ENCODE measurements at places on chromosomes 16 and 17. TPM values are rescaled to one million over a fixed set of nuclear protein-coding genes. Genes with fewer than 3 reads are reported as not detected.

The KRT40 gene
- total RNA-seq = not detected

The KLHL10 gene
- 0.18 TPM for total RNA-seq

The ZNF267 gene
- total RNA-seq = 15.6 TPM

The HEATR9 gene
- not detected for total RNA-seq

DNA sequence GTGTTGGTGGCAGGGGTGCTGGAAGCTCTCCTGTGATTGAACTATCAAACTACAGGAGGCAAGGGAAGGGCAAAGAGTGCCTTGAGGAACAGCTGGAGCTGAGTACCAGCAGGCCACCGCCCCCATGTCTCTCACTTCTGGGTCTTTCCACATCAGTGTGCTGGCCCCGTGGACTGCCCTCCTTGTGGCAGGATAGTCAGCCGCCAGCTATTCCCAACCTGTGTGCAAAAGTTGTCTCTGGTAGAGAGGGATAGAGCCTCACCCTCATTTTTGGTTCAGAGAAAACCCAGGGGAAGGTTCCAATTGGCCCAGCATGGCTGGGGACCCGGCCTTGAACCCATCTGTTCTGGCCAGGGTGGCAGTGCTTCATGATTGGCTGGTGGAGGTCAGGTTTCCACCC lies 211.8 kb downstream of the IRF8 start:
- H3K36me3 ChIP-seq = no peaks in the 10 kb centered on the region
- H3K4me1 ChIP-seq = no peaks in the 10 kb centered on the region
- no peaks in the 10 kb centered on the region for H3K27me3 ChIP-seq
- no peak for DNase-seq

- H3K4me3 ChIP-seq = no peak overlapping the region
- H3K27me3 ChIP-seq = no peaks in the 10 kb centered on the region
- H3K36me3 ChIP-seq = peaks cover 11% of the 10 kb centered on the region
- peak; percentile 99 for DNase-seq
- peak overlapping the region; percentile 90 for H3K27ac ChIP-seq
Observed at GRCh38 chr17:77429969-77430752, 289.4 kb downstream of the SEC14L1 start.

DNA sequence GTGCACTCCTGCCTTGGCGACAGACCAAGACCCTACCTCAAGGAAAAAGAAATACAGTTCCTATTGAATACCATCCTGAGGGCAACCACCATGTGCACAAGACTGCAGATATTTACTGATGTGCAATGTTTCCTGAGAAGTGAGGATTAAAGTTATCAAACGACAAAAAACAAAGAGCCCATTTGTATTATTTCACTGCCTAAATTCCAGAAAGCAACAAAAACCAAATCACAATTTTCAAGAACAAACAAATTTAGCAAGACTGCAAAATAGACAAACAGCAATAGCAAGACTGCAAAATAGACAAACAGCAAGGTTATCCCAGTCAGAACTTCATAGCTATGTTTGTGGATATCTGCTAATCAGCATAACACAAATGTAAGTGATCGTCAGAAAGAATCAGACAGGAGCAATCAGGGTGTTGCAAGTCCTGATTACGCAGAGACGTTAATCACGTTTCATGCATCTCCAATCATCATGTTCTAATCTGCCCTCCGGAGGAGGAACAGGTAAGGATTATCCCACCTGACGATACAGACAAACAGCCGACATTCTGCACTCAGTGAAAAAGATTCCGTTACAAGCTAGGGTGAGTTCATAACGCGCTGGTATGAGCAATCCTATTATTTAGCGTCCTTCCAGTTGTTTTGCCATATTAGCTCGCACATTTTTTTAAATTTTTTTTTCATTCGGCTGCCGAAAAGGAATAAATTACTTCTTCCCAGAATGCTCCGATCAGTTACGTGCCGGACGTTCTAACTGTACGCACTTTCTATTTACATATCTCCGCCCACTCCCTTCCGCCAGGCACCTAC lies 2.9 kb downstream of the TMEM107 start:
- peak overlapping the region; percentile 85 for H3K27ac ChIP-seq
- H3K4me3 ChIP-seq = peak overlapping the region; percentile 51
- H3K36me3 ChIP-seq = no peaks in the 10 kb centered on the region

GRCh38 chr16:54097774-54098173 lies 188.8 kb downstream of the IRX3 start:
- no peak overlapping the region for H3K27ac ChIP-seq
- no peaks in the 10 kb centered on the region for H3K4me1 ChIP-seq
- no peak for DNase-seq
- no peaks in the 10 kb centered on the region for H3K36me3 ChIP-seq

- DNase-seq = no peak
- H3K27me3 ChIP-seq = peaks cover 14% of the 10 kb centered on the region
- no peaks in the 10 kb centered on the region for H3K36me3 ChIP-seq
Observed at GRCh38 chr17:48526608-48527546, 3.9 kb downstream of the HOXB1 start.

- H3K4me3 ChIP-seq = peak overlapping the region; percentile 93
- peaks cover 4% of the 10 kb centered on the region for H3K36me3 ChIP-seq
- peaks cover 13% of the 10 kb centered on the region for H3K4me1 ChIP-seq
- peak overlapping the region; percentile 84 for H3K27ac ChIP-seq
- H3K27me3 ChIP-seq = no peaks in the 10 kb centered on the region
Observed at GRCh38 chr16:56424404-56424764, 961 bp downstream of the AMFR start.

DNA sequence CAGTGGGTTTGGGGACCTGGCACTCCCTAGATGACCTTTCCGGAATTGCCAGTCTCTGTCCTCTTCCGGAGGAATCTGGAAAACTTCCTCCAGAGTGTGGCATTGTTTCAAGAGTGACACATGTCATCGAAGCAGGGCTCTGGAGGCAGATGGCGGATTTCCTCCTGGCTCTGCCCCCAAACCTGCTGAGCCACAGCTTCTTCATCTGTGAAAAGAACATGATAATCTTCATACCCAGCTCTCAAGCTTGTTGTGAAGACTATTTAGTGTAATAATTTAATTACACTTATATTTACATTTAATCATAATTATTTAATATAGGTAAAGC lies 19.7 kb upstream of the TEX2 start:
- no peaks in the 10 kb centered on the region for H3K4me1 ChIP-seq
- H3K27me3 ChIP-seq = peaks cover 7% of the 10 kb centered on the region
- H3K27ac ChIP-seq = no peak overlapping the region
- no peak for DNase-seq
- H3K36me3 ChIP-seq = no peaks in the 10 kb centered on the region
- no peak overlapping the region for H3K4me3 ChIP-seq

DNA sequence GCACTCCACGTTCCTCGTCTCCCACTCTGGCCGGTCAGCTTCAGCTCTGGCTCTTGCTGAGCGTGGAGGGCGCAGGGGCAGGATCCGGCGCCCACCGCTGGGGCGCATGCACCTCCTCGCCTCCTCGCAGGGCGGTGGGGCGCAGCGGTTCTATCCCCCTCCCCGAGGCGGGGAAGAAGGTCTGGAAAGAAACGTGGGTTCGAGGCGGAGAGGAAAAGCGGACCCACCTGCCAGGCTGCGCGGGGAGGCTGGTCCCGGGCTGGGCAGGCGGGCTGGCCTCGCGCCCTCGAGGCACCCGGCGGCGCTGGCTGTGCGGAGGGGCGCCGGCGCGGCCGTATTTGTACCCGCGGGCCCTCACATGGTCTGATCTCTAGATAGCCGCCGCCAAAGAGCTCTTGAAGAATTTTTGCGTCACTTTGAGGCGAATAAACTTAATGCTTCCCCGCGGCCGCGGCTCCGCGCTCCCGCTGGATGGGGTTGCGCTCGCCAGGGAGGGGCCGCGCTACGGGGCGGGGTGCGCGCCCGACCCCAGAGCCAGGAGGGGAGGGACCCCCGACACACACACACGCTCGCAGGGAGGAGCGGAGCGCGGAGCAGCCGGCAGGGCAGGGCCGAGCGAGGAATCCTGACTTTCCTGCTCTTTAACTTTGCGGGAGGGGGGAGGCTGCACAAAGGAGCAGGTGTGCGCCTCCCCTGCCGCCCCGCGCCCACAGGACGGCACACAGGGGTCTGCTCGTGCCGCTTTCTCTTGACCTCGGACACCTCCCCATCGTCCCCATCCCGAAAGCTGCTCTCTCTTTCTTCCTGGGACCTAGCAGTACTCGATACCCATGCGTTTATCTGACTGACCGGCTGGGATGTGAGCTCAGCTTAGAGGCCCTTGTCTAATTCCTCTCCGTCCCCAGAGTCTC lies at the start of gene SLC6A4:
Gene SLC6A4 (minus strand): TSS at position 312 of the 911 bp plus-strand sequence. CDS start 13,739 bp downstream, outside the sequence.
- DNase-seq = no peak
- peaks cover 74% of the 10 kb centered on the region for H3K27me3 ChIP-seq
- peak within 1 kb of the TSS; percentile 48 for H3K4me3 ChIP-seq
- no peak within 1 kb of the TSS for H3K27ac ChIP-seq
- H3K4me1 ChIP-seq = peaks cover 5% of the 10 kb centered on the region

GRCh38 chr16:50037662-50038220 lies 12.7 kb downstream of the CNEP1R1 start:
- peaks cover 2% of the 10 kb centered on the region for H3K27me3 ChIP-seq
- H3K4me1 ChIP-seq = no peaks in the 10 kb centered on the region
- peaks cover 8% of the 10 kb centered on the region for H3K36me3 ChIP-seq
- H3K4me3 ChIP-seq = no peak overlapping the region
- H3K27ac ChIP-seq = no peak overlapping the region

GRCh38 chr17:1368588-1368987 lies 31.4 kb downstream of the YWHAE start:
- peaks cover 14% of the 10 kb centered on the region for H3K36me3 ChIP-seq
- H3K4me1 ChIP-seq = peaks cover 12% of the 10 kb centered on the region
- H3K27me3 ChIP-seq = no peaks in the 10 kb centered on the region
- no peak overlapping the region for H3K27ac ChIP-seq

DNA sequence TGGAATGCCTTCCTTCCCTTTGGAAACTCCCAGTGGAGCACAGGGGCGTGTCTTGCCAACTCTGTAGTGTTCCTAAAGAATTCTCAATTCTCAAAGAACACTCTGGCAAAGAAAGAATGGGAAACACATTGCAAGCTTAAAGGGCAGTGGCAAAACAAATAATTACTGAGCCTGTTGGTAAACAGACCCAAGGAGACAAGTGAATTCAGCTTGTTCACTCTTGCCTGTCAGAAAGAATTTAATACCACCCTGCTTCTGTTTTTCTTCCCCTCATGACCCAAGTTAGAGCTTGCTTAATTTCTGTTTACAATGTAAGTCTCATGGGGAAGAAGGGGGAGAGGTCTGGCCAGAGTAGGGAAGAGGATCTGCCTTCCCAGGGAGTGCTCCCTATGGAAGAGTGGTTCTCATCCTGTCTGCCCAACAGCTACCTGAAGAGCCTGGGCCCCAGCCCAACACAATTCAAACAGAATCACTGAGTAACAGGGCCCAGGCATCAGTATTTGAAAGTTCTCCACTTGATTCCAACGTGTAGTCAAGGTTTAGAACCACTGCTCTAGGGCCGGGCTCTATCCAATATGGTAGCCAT lies 386.0 kb downstream of the SLC39A11 start:
- peaks cover 5% of the 10 kb centered on the region for H3K4me1 ChIP-seq
- no peak overlapping the region for H3K4me3 ChIP-seq
- no peak overlapping the region for H3K27ac ChIP-seq
- no peak for DNase-seq
- no peaks in the 10 kb centered on the region for H3K36me3 ChIP-seq
- no peaks in the 10 kb centered on the region for H3K27me3 ChIP-seq
